GM12891 (cell line): ENCODE measurements at places on chromosomes 7 and 10.

GRCh38 chr10:86782701-86783418 lies 26.4 kb downstream of the BMPR1A start:
- no peak for DNase-seq

DNA sequence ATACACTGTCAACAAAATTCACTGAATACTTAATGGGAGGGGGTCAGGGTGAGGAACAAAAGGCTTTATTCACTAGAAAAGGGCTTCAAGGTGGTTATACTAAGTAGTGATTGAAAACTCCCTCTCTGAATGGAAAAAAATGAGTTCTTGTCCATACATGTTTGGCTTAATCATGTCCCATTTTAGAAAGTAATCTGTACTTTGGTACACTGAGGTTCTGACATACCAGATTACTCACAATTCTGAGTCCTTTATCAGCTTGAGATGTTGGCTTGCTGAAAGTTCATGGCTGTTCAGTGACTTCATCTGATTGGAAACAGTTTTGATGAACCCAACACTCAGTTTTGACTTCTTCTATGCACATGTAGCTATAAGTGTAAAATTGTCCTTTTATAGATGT lies 12.8 kb upstream of the NOBOX start:
- no peak for DNase-seq

- DNase-seq = no peak
These were observed 21.4 kb upstream of the SLIT1 start for GRCh38 chr10:97207131-97207530.

DNA sequence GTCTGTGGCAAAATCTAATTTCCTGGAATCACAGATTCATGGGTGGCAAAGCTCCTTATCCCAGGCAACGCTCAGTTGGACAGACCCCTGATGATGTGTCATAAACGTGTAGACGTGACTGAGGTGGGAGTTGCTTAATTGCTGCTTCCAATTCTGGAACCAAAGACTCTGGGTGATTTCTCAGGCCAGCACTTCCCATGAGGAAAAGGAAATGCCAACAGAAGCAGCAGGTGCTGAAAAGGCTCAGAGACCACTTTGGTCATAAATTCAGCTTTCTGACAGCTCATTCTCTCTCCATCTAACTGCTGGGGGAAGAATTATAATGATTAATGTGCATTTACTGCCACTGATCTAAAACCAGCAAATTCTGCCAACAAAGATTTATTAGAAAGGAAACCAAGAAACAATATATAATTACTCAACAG lies 88.7 kb downstream of the OSBPL3 start:
- DNase-seq = no peak

DNA sequence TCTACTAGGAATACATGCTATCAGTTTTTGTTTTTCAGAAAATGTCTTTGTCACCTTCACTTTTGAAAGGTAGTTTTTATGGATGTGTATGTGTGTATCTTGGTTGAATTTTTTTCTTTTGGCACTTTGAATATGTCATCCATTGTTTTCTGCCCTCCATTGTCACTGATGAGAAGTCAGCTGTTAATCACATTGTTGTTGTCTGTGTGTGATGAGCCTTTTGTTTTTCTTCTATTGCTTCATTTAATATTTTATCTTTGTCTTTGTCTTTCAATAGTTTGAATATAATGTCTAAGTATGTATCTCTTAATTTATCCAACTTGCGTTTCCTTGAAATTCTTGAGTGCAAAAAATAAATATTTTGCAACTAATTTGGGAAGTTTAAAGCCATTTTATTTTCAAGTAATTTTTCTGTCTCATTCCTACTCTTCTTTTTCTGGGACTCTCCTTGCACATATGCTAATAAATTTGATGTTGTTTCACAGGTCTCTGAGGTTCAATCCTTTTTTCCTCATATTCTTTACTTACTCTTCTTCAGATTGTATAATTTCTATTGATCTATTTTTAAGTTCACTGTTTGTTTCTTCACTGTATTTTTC lies 546.9 kb upstream of the GHITM start:
- no peak for DNase-seq

- DNase-seq = no peak
These were observed 194.8 kb downstream of the RNLS start for GRCh38 chr10:88388324-88388723.

DNA sequence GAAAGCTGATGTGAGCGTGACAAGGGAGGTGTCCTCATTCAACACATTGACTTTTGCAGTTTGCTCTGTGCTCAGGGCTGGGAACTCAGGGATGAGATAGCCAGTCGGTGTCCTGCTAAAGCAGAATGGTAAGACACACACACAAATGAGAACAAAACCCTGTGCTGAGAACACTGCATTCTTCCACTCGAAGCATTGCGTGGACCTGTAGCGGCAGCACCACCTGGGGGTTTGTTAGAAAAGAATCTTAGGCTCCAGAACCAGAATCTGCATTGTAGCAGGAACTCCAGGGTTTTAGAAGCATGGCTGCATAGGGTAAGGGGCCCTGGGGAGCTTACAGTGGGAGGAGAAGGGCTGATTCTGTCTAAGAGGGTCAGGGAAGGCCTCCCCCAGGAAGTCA lies 21.5 kb upstream of the OGDHL start:
- DNase-seq = no peak

- DNase-seq = no peak
These were observed 416.7 kb downstream of the TFEC start for GRCh38 chr7:115613836-115614235.

- DNase-seq = no peak
These were observed 42.6 kb downstream of the HOXA1 start for GRCh38 chr7:27053153-27053552.

DNA sequence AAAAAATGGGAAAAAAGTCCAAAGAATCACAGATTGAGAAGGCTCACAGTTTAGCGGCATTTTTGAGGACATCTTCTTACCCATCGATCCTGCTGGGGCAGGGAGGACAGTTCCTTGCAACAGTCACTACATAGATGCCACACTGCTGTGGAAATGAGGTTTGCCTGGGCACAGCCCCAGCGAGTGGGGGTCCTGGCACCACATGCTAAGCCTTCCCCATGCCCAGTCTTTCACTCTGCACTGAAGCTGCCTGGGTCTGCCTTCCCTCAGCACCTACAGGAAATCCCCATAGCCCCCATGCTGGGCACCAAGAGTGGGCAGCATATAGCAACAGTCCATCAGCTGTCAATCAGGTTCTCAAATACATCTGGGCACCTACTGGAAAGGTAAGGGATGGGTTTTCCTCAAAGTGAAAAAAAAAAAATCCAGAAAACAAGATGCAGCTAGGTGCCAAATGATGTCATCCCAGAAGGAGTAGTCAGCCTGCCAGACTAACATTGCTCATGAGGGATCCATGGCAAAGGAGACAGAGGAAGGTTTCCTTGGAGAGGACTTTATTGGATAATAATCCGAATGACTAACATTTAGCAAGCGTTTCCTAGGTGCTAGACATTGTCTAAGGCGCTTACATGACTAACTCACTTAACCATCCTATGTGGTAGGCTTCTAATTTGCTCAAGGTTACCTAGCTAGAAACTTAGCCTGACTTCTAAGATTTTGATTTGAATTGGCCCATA lies 125.7 kb upstream of the CXCL12 start:
- no peak for DNase-seq

DNA sequence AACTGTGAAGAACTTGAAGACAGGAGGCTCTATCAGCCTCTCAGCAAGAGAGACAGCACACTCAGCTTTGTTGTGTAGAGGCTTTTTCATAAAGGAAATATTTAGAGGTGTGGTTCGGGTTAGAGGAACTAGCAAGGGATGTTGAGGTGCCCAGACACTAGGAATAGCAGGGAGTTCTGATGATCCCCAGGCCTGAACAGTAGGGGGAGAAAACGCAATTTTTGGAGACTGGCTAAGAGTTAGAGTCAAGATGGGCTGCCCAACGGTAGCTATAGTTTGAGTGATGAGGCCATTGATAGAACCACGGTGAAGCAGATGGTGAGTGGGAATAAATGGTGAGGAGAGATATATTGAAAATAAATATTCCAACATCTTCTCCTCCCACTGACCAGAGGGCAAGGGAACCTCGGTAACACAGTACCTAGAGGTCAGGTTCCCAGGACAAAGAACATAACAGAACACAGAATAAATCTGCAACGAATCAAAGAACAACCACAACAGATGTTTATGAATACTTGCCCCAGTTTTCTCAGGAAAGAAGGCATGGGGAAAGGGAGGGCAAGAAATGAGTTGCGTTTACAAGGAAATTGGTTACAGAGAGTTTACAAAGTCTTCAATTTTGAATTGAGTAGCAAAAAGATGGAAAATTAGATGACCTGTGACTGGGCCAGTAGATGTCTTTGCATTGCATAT lies 24.2 kb upstream of the BPGM start:
- DNase-seq = no peak

- DNase-seq = no peak
These were observed 192.1 kb downstream of the CELF2 start for GRCh38 chr10:11209830-11210181.

GRCh38 chr7:133775201-133775600 lies 351.9 kb upstream of the LRGUK start:
- no peak for DNase-seq

- DNase-seq = peak; percentile 53
These were observed 74.5 kb downstream of the INSIG1 start for GRCh38 chr7:155371884-155372781.

GRCh38 chr7:69819333-69819705 lies 221.0 kb downstream of the AUTS2 start:
- no peak for DNase-seq

- no peak for DNase-seq
These were observed 111.7 kb upstream of the STEAP1B start for GRCh38 chr7:22611758-22612079.

- DNase-seq = no peak
These were observed 12.8 kb downstream of the MEIG1 start for GRCh38 chr10:14971867-14972448.

DNA sequence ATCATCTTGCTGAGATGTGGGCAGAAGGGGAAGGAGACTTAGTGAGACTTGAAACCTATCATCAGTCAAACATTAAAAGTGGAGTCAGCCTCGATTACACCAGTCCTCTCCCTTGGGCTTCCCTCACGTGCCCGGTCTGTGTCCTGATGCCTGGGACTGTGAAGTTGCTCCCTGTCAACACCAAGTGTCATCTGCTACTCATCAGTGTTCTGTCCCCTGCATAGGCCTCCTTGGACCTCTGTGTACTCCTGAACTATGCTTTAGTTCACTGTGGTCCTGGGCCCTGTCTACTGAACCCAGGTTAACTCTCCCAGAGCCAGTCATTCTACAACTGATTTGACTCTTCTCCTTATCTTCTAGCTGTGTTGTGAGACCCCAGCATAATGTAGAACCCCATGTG lies 506.3 kb downstream of the TYW1 start:
- DNase-seq = no peak

DNA sequence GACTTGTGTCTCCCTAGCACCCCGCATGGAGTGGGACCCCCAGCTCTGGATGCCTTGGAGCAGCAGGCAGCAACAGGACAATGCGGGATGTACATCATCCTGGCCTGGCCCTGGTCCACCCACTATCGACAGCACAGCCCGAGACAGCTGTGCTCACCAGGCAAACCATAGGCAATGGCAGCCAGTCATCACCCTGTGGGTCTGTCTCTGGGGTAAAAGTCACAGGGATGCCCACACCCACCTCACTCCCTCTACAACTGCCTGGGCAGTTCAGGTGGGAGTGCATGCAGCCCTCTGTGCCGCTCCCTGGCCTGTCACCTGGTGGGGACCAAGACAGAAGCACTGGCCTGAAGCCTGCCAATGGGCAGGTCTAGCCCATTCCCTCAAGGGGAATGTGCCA lies 147.8 kb downstream of the GRID1 start:
- DNase-seq = no peak

DNA sequence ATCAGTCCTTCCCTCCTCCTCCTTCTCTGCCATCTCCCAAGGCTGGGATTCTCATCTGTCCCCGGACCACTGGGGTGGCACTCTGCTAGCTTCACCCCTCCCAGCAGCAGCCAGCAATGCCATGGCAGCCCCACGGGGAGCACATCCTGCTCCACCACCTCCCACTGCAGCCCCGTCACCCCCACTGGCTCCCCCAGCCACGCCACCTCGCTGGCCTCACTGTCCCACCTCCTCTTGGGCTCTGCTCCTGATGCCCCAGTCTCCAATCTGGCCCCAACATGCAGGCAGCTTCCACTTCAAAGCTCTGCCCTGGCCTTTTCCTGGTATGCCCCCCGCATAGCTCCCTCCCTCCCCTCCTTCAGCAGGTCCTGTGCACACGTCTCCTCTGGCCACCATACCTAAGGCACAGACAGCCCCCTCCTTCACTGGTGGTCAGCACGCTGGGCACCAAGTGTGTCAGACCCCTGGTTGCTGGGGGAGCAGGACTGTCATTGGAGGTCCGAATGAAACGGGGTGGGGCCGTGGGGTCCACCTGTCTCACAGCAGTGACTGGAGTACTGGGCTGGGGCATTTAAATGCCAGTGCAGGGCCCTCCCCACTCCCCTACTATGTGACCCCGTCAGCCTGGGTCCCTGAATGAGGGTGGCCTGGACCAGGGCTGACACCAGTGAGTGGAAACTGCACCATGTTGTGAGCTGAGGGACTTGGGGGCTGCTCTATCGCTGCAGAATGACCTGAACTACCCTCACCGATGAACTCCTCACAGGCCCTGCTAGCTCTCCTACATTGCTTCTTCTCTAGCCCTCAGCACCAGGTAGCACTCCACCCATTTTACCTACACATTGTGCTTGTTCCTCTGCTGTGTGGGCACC lies 38.7 kb downstream of the RASGEF1A start:
- DNase-seq = no peak

DNA sequence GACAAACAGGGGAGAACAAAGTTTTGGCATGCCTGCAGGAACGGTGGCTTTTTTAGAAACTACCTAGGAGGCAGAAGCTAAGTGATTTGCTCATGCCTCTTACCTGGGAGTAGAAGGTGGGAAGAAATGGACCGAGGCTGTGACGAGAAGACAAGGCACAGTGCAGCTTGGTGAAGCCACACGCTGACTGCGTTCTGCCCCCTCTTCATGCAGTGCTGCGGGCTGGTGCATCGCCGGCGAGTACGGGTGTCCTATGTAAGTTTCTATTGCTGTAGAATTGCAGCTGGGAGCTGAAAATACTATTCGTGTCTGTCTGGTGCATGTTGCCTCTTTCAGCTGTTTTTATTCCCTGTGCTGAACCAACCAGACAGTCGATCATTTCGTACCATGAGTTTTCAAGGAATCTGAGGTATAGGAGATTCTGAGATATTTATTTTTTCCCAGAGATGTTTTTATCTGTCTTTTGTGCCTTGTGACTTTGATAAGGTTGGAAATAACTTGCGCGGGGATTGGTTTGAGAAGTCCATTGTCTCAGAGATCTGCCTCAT lies 120.9 kb downstream of the CACNB2 start:
- no peak for DNase-seq

DNA sequence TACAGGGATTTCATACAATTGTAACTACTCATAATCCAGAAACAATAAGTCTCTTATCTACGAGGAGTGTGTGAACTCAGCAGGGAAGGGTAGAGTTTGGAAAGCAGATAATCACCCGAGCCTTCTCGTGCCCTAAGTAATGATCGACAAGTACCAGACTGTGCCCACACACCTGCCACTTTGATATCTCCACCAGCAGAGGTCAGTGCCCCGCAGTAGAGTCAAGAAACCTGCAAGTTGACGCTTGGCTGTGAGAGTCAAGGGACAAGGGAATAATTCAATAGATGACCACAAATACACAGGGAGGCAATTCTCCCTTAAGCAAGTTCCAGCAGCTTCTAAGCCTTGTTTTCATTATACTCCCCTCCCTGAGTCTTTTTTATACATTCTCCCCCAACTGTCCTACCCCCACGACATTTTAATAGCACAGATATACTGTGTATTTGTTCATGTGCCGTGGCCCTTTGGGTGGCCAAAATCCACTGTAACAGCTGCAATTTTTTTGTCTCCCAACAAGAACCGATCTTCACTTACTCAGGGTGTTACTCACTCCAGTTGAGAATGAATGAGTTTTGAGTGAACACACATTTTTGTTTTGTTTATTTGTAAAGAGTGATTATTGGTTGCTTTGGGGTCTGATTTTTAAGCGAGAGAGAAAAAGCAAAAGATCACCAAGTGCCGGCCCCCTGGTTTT lies 106.9 kb upstream of the RHEB start:
- no peak for DNase-seq
